ENCODE measurements at places on chromosomes 1 and 21.

GRCh38 chr1:213070406-213070805 lies 19.4 kb downstream of the RPS6KC1 start:
- peak; percentile 18 for DNase-seq

DNA sequence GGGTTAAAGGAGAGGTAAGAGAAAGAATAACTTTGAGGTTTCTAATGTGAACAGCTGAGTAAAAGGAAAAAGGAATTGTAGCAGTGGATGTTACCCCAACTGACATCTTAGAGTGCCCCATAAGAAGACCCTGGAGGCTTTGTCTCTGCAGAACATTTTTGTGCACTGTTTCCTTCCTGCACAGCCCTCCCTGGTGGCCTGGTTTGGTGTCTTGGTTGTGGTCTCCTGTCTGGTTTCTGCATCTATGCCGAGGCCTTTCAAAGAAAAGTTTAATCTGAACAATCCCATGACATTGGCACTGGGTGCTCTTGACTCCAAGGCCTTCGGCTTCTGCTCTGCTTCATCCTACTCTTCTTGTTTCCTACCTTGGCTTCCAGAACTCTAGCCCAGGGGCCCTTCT lies 57.8 kb downstream of the RHOU start:
- DNase-seq, result no peak

- peak; percentile 8 for DNase-seq
Observed at GRCh38 chr1:10979483-10979920, 33.0 kb upstream of the TARDBP start.

DNA sequence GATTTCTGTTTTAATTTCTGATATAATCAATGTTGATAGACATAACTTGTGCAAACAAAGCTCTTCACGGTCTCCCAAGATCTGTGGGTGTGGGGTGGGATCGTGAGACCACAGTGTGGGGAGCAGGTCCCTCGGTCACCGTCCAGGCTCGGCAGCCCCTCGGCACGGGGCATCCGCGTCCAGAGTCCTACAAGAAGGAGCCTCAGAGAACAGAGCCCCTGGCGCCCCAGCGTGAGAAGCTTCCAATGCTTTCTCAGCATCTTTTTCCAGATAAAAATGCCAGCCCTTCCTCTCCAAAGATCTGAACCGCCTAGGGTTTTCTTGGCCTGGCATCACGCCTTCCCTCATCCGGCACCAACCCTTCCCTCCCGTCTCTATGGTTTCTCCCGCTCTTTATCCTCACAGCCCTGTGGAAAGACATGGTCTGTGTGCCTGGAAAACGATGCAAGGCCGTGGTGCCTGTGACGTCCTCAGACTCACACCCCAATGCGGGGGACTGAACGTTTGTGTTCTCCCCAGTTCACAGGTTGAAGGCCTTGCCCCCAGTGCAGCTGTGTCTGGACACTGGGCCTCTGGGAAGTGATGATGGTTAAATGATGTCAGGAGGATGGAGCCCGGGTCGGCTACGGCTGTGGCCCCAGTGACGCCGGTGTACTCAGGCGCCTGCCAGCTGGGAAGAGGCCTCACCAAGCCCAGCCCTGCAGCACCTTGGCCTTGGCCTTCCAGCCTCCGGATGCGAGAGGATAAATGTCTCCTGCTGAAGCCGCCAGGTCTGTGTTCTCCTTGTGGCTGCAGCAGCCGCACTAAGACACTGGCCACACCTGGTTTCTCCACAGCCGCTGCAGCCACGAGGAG lies 45.9 kb upstream of the COL6A2 start:
- DNase-seq, result no peak

DNA sequence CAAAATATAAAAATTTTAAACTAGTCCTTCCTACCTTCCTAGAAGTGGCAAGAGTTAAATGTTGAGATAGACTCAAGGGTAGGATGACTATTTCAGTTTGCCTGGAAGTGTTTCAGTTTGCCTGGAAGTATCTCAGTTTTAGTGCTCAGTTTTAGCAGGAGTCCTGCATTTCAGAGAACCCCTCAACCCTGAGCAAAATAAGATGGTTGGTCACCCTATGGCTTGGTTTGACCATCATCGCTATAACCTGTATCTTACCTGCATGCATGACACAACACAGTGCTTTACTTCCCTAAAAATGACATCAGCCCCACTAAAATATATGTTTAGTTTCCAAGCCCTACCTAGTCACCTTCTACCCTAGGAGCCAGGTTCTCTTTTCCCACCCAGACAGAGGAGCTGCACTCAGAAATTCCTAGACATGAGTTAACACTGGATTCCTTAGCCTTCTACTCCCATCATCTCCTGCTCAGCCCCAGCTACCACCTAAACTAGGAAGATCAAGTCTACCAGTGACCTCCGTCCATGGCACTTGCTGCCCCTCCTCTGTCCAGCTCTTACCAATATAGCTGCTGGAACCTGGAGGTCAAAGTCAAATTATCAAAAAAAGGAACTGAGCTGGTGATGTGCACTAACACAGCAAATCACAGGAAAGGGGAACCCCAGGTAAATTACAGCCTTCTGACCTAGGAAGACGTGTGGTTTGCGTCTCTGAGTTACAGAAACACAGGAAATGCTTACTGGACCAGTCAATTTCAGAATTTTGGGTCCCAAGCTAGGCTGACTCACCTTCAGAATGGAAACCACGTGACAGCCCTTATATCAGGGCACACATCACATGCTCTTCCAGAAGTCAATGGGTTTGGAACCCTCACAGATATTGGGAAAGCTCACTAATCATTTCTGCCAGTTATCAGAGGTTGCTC lies 2.2 kb upstream of the G0S2 start:
- DNase-seq, result no peak

GRCh38 chr1:25875856-25876692 lies 566 bp upstream of the PAQR7 start:
- no peak for DNase-seq

- DNase-seq, result no peak
Observed at GRCh38 chr1:15939181-15940109, 36.5 kb downstream of the ZBTB17 start.

GRCh38 chr21:26684889-26685288 lies 111.8 kb upstream of the CYYR1 start:
- no peak for DNase-seq

DNA sequence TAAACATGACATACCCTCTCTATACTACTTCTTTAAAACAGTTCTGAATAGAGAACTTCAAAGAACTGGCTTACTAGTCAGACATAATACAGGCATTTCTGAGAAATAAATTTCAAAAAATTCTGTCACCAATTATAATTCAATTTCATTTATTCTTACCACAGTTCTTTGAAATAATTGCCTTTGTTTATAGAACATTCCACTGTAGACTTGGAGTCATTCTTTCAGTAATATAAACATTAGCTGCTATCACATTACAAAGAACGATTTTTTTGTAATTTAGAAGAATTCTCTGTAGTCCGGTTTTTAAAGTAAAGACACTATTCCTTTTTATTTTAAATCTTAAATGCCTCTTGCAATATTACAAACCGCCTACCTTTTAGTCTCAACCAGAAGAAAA lies 146.4 kb upstream of the COL11A1 start:
- DNase-seq, result no peak

GRCh38 chr1:36166938-36167905 lies 11.3 kb downstream of the MAP7D1 start:
- no peak for DNase-seq

DNA sequence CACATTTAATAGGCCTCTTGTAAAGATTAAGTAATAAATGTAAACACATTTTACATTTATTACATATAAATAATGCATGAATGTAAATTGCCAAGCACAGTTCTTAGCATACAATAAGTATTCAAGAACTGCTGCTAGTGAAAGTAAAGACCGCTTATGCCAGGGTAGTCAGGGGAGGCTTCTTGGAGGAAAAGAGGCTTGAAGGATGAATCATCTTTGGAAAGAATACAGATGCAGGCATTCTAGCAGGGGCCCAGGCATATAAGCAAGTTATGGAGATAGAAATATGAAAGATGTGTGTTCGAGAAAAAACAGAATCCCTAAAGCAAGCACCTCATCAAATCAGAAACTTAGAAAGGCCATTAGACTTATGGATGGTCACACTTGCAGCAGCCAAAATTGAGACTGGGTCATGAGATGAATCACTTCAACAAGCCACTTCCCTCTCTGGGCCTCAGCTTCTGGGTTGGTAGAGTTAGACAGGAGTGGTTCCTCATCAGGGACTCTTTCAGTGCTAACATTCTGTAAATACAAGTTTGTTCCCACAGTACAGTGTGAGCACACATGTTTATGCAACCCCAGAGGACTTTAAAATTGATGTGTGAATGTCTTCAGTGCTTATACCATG lies 79.8 kb upstream of the ROR1 start:
- no peak for DNase-seq

DNA sequence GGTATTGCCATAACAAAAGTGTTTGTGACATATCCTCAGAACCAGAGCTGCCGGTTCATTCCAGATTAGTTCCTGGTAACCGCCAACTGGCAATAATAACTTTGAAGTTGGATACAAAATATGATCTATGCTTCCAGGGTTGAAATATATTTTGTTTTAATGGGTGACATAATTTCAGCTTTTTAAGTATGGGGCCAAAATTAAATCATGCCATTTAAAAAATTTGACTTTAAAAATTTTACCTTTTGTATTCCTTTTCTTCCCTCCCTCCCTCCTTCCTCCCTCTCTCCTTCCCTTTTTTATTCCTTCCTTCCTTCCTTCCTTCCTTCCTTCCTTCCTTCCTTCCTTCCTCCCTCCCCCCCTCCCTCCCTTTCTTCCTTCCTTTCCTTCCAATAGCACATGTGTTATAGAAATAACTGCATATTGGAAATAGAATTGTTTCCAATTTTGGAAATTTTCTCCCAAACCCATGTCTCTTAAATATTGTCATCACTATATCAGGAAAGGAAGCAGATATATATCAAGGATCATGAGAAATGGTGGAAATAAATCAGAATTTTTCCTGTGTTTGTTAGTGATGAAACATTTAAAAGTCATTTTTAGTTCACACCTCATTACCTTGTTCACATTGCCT lies 12.0 kb upstream of the KIFAP3 start:
- DNase-seq, result no peak

- no peak for DNase-seq
Observed at GRCh38 chr1:203663821-203664220, 37.2 kb downstream of the ATP2B4 start.

DNA sequence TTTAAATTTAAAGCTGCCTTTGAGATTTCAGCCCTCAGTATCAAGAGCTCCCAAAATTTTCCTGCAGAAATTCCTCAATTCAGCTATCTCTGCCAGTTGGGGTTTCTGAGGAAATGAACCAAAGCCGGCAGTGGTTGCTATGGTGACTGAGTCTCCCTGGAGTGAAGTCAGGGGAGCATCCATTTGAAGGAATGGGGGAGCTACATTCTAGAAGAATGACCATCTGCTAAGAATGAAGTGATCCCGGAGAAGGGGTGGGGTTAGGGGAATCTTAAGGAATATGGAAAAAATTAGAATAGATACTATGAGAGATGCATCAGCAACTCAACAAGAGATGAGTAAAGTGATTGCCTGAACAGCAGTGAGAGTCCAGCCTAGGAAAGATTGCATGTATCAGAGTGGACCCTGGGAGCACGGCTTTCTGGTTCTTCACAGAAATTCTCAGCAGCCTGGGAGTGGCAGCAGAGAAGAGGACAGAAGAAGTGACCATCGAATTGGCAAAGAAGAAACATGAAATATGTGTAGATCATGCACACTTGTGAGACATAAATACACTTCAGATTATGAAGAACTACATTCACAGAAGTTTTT lies 94.7 kb downstream of the CHD1L start:
- DNase-seq, result no peak

DNA sequence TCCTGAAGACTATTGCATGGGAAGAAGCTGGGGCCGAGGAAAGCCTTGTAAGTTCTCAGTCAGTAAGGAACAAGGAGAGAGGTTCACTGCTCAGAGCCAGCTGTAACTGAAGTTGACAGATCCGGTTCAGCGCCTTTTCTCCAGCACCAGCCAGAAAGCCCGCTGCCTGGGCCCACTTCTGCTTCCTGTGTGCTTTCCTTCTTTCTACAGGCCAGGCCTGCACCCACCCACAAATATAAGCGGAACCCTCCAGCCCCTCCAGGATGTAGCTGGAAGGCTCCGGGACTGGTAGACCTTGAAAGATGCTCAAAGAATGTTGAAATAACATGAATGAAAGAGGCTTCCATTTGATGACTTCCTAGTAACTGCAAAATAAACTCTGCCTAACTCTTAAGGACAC lies 38.8 kb downstream of the PARP1 start:
- no peak for DNase-seq

DNA sequence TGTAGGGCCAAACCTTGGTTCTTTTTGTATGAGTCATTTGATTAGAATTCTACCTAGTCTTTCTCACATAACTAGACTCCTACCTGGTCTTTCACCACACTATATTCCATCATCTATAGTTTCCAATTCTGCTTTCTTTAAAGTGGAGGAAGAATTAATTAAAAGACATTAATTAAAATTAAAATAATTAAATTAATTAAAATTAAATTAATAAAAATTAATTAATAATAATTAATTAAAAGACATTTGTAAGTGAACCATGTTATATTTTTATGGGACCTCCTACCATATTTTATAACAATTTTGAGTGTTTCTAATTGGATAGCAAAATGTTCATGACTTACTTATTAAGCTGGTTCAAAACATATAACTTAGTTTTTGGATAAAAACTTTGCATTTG lies 77.4 kb downstream of the CCDC18 start:
- DNase-seq, result no peak

DNA sequence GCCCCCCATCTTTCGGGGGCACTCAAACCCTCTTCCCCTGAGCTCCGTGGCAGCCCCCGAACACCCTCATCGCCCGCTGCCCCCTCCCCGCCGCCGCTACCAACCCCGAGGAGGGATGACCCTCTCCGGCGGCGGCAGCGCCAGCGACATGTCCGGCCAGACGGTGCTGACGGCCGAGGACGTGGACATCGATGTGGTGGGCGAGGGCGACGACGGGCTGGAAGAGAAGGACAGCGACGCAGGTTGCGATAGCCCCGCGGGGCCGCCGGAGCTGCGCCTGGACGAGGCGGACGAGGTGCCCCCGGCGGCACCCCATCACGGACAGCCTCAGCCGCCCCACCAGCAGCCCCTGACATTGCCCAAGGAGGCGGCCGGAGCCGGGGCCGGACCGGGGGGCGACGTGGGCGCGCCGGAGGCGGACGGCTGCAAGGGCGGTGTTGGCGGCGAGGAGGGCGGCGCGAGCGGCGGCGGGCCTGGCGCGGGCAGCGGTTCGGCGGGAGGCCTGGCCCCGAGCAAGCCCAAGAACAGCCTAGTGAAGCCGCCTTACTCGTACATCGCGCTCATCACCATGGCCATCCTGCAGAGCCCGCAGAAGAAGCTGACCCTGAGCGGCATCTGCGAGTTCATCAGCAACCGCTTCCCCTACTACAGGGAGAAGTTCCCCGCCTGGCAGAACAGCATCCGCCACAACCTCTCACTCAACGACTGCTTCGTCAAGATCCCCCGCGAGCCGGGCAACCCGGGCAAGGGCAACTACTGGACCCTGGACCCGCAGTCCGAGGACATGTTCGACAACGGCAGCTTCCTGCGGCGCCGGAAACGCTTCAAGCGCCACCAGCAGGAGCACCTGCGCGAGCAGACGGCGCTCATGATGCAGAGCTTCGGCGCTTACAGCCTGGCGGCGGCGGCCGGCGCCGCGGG lies 837 bp downstream of the FOXD3 start:
- DNase-seq, result peak; percentile 22

DNA sequence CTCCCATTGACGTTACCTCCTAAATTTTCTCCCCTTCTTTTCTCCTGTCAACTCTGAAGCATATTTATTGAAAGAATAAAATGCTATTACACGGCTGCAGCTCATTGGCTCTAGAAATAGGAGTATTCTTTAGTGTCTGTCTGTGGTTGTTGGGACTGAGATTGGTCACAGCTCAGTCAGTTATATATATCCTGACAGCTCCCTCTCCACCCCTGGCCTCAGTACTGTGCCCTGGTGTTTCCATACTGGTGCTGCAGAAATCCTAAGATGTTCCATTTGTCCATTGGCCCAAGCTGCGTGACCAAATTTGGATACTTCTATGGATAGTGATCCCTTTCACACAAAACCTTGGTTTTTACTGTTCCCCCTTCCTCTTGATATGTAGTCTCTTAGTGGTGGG lies 67.3 kb downstream of the RALGPS2 start:
- DNase-seq, result no peak

Data from HAP-1 (cell line).